Stimulated activated CD8-positive, alpha-beta memory T cell treated with anti-CD3 and anti-CD28 coated beads, Interleukin-7, amount 100 ng/mL, for 1 hour (primary cell): ENCODE measurements at places on chromosomes 7 and 10.

DNA sequence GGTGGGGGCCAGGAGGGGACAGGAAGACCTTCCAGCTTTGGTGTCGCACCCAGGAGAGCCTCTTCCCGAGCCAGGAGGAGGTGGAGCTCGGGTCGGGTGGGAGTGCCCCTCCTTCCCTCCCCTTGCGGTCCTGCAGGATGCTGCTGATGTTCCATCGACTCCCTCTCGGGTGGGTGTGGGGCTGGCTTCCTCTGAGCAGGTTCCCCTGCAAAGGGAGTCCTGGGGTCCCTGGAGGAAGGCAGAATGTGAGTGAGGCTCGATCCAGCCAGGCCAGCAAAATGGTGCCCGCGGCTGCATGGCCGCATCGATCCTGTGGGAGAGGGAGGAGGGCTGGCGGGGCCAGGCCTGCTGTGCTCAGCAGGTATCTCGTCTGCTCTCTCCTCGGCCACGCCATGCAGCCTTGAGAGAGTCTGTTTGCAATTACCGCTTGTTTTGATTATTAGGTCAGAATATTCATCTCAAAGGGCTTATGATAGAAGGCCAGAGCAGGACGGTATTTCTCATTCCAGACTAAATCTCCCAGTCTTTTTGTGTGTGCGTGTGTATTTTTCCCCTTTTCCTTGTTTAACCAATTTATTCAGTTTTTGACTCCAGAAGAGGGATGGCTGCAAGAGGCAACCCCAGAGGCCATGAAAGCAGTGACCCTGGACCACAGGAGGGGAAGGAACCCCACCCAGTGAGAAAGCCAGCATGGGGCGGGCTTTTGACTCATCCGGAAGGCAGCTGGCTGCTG, 137.3 kb upstream of the ZMIZ1 start:
- no peak for DNase-seq

GRCh38 chr7:130884437-130885417, 150.7 kb upstream of the KLF14 start:
- DNase-seq, result no peak

GRCh38 chr10:98619446-98619845, 172.7 kb upstream of the HPS1 start:
- no peak for DNase-seq

- no peak for DNase-seq
These were observed 4.9 kb upstream of the KAT6B start for GRCh38 chr10:74821501-74821900.

- DNase-seq, result no peak
These were observed 488.5 kb downstream of the ANKRD7 start for GRCh38 chr7:118713039-118713438.

DNA sequence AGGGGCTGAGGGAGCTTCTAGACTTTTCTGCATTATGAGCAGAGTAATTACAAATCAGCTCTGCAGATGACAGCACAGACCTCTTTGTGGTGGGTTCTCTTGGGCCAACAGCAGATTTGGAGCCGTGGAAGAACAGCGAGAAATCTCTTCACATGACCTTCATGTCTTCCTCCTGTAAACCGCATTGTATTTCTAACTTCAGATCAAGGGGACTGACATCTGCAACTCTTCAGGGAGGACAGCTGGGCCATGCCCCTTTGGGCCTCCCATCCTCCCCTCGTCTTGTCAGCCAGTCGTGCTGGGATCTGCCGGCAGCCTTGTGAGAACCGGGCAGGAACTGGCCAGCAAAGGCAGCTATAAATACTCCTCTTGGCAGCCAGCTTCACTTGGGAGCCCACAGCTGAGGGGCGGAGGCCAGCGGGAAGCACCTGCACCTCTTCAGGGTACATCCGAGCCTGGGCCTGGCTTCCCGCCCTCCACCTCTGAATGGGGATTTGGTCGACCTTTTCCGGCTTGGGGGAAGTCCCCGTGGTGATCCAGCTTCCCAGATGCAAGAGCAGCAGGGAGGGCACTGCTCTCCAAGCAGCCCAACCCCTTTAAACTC, 54.7 kb downstream of the STEAP1B start:
- DNase-seq, result no peak

GRCh38 chr10:82358486-82359099, 483.6 kb downstream of the NRG3 start:
- no peak for DNase-seq

- DNase-seq, result no peak
These were observed 21.3 kb downstream of the GCK start for GRCh38 chr7:44167920-44168319.

GRCh38 chr7:23685731-23686130, 5.7 kb downstream of the FAM221A start:
- no peak for DNase-seq

GRCh38 chr7:132519936-132520335, 56.3 kb downstream of the PLXNA4 start:
- DNase-seq, result no peak

GRCh38 chr7:141585592-141586510, 34.6 kb downstream of the AGK start:
- DNase-seq, result no peak

DNA sequence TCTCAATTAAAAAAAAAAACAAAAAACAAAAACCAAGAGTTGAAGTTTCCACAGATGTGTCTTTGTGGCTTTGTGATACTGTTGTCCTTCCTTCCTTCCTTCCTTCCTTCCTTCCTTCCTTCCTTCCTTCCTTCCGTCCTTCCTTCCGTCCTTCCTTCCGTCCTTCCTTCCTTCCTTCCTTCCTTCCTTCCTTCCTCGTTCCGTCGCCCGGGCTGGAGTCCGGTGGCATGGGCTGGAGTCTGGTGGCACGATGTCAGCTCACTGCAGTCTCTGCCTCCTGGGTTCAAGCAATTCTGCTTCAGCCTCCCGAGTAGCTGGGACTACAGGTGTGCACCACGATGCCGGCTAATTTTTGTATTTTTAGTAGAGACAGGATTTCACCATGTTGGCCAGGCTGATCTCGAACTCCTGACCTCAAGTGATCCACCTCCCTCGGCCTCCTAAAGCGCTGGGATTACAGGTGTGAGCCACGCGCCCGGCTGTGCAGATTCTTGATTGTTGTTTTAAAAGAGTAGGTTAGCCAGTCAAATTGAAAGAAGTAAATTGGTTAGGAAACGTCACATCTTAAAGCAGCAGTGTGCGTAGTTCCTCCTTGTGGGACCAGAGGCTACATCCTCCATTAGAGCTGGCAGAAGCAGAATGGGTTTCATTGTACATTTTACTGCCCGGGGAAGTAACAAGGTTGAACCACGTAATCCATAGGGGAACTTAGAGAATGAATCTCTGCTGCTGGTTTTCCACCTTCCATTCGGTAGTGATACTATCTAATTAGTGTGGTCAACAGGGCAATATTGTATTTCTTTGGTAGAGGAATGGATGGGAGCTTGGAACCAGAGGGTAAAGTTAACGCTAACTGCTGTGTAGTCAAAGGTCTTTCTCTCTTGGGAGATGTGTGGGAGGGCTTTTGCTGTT, 20.6 kb downstream of the DNAJB6 start:
- no peak for DNase-seq

GRCh38 chr10:19860107-19860506, 43.9 kb downstream of the PLXDC2 start:
- no peak for DNase-seq

DNA sequence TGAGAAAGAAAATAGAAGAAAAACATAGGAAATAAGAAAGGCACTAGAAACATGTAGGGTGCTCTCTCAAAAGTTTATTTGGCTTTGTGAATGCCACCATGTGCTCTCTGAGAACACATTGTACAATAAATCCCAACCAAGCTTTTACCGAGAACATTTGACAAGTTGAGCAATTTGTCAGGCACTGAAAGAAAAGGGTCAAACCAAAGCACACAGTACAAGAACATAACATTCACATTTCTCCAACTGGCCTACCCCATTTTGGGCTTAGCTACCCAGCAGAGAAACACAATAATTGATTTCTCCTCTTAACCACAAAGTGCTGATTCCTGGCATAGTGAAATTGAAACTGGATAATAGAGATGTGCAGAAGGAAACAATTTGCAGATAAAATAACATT, 69.2 kb upstream of the SLC39A12 start:
- no peak for DNase-seq

- no peak for DNase-seq
These were observed 83.5 kb downstream of the ZMYND11 start for GRCh38 chr10:218798-219197.

DNA sequence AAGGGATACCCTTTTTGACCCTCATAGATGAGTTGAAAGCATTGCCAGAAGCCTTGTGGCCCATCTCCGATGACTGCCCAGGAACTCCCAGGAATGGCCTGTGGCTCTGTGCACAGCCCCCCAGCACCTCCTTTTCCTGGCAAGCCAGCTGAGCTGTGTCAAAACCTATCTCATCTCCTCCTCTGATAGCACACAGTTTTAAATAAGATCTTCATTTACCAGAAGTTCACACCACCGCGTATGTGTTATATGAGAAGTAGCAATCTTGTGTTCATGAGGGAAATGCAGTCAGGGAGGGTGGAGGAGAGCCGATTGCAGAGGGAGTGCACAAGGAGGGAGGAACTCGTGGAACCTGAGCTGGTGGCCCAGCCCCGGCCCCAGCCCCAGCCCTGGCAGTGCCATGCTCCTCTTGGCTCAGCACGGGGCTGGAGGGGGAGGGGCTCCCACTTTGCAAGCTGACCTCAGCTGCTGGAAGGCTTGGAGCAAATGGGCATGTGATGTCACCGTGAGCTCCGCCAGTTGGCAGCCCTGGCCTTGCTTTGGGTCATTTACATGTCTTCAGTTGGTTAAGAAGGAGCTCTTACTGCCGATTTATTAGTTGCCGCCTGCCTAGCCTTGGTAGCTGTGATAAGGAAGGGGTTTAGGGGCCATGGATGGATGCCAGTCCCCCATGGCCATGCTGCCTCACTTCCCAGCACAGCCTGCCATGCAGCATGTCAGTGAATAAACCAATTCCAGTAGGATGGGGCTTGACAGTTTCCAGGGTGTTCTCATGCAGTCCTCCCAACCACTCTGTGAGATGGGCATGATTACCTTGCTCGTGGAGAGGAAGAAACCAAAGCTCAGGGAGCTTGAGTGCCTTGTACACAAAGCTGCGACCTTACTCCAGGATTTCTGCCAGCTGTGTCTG, 20.0 kb downstream of the UNC5B start:
- DNase-seq, result no peak

DNA sequence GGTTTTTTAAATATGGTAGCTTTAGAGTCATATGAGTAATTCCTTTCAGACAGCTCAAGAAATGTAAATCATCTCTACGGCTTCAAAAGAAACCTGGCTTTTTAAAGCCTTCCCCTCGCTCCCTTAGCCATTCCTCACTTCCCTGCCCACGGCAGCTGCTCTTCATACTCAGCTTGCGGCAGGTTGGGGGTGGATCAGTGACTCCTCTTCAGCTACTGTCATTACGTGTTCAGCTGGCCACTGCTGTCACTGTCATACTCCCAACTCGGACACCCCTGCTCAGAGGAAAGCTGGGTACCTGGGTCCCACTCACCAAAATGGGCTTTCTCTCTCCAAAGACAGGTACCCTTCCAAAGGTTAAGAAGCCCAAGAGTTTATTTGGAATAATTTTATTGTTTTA, 6.6 kb downstream of the YWHAG start:
- DNase-seq, result no peak

DNA sequence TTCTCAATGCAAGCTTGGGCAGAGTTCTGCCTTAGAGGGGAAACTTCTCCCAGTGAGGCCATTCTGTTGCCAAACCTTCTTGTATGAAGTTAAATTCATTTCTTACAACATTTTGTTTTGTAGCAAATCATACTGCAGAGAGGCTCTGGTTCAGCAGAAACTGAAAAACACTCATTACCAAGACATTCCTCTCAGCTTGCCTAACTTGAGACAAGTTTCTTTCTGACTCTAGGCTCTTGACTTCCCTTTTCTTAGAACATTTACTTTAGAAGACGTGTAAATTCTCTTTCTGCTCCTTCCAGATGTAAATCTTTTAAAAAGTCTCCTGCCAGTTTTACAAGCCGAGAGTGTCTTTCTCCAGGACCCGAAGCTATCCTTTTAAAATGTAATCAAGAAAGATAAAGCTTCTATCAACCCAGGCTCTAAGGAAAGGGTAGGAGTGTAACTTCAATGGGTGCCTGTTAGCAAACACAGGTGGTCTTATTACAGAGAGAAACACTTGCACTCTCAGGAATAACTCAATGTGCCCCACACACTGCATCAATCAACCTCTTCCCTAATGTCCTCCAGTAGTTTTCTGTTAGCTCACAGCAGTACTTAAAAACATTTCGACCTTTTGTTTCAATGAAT, 80.5 kb upstream of the TAS2R16 start:
- no peak for DNase-seq

DNA sequence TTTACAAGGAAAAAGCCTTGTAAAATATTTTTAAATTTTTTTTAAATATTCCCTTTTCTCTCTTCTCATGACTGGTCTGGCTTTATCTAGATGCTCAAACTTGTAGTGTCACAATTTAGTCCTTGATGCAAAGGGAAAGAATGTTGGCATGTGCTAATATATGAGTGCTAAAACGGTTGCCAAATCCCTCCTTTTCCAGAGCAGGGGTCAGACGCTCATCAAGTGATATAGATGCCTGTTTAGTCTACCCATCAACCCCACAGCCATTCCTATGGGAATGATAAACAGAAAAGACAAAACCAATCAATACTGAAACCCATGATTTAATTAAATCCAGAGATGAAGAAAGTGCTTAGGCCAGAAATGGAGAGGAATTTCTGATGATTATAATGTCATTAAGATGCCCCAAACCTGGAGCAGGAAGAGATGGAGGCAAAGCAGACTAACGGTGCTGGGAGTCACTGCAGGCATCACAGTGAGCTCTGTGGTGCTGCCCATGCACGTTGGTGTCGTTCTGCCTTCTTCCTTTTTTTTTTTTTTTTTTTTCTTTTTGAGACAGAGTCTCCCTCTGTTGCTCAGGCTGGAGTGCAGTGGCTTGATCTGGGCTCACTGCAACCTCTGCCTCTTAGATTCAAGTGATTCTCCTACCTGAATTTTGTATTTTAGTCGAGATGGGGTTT, 210.1 kb upstream of the STK17A start:
- no peak for DNase-seq

DNA sequence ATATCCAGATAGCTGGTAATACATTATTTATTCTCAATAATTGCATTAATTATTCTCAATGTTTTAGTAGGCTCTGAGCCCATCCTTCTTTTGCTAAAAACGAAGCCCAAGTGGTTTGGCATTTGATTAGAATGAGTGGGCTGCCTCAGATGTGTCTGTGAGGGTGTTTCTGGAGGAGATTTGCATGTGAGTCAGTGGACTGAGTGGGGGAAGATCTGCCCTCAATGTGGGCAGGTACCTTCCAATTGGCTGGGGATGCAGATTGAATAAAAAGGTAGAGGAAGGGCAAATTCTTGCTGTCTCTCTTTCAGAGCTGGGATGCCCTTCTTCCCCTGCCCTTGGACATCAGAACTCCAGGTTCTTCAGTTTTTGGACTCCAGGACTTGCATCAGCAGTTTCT, 290.6 kb upstream of the SMIM30 start:
- no peak for DNase-seq

DNA sequence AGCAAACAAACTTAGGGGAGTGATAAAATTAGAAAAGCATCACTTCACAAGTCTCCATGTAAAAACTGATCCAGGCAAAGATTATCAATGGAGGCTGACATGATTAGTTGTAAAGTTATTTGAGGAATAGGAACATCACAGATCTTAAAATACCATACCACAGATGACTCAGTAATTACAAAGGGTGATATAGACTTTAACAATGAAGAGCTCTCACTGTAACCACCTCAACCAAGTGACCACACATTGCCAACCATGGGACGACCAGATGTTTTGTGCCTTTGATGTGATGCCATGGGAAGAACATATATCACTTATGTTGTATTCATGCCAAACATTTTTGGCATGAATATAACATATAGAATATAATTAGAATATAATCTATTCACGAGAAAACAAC, 11.7 kb downstream of the AASS start:
- DNase-seq, result no peak

- no peak for DNase-seq
These were observed 60.8 kb downstream of the OGDH start for GRCh38 chr7:44667190-44667589.
